ENCODE measurements at places on chromosomes 4 and X. TPM values are rescaled to one million over a fixed set of nuclear protein-coding genes. Genes with fewer than 3 reads are reported as not detected.

CORIN gene
- total RNA-seq = 6.1 TPM

GUCY2F gene
- total RNA-seq = not detected

ALPK1 gene
- 30.9 TPM for total RNA-seq

MAGEB18 gene
- total RNA-seq = not detected

CFAP47 gene
- total RNA-seq = not detected
